ENCODE measurements at places on chromosomes 16 and 17.

DNA sequence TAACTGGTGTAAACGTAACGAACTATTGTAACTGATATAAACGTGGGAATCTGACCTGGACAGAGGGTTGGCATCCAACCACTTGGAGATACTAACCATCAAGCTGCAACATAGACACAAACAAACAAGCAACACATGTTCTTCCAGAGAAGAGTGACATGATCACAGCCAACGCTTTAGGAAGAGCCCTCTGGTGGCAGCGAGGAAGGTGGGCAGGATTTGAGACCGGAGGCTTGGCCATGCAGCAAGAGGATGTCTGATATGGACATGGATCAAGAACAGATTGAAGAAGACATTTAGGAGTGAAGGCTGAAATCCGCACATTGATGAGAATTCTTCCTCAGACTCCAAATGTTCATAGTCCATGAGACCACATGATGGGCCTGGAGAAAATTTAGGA lies 40.3 kb upstream of the TNRC6A start:
- peak; percentile 36 for DNase-seq

- DNase-seq, result no peak
Measured at GRCh38 chr17:73829676-73830280, 185.5 kb upstream of the SDK2 start.

DNA sequence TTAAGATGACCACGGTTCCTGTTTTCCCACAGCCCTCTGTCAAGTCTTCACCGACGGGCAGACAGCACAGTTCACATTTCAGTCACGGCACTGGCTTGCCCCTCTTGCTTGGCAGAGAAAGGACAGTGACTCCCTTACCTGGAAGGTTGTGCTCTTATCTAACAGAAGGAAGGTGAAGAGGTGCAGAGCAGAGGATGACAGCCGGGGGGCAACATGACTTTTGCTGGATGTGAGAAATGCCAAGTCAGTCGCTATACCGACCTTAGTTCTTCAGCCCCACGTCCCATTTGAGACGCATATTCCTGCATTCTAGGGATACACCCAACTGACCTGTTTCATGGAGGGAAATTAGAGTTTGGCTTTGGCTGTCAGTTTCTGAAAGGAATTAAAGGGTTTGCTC lies 492.3 kb downstream of the NPIPA7 start:
- no peak for DNase-seq

DNA sequence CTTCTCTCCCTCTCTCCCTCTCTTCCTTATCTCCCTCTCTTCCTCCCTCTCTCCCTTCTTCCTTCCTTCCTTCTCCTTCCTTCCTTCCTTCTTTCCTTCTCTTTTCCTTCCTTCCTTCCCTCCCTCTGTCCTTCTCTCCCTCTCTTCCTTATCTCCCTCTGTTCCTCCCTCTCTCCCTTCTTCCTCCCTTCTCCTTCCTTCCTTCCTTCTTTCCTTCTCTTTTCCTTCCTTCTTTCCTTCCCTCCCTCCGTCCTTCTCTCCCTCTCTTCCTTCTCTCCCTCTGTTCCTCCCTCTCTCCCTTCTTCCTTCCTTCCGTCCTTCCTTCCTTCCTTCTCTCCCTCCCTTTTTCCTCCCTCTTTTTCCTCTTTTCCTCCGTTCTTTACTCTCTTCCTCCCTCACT lies 38.6 kb downstream of the HS3ST4 start:
- DNase-seq, result no peak

GRCh38 chr16:83300326-83300725 lies 507.5 kb upstream of the HSBP1 start:
- DNase-seq, result no peak

DNA sequence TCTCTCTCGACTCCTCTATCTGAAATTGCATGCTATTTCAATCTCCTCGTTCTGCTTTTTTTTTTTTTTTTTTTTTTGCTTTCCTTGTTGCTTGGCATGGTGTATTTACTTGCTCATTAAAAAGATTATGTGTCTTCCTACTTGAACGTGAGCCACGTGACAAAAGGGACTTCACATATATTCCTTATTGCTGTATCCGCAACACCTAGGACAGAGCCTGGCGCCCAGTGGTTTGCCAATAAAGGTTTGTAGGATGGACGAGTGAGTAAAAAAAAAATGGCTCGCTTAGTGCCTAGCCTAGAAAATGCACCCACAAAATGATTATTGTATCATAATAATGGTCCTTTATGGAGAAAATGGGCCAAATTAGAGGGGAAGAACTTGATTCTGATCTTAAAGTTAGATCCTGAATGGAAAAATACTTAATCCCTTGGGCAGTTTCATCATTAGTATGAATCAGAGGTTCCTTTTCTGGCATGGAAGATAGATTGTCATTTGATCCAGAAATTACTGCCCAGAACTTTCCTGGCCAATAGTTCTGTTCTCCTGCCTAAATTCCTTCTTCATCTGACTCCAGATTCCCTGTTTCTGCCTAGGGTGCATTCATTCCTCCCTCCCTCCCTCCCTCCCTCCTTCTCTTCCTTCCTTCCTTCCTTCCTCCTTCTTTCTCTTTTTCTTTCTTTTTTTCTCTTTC lies 13.6 kb upstream of the TMEM220 start:
- DNase-seq, result no peak

- DNase-seq, result peak; percentile 31
Measured at GRCh38 chr17:7883781-7884386, 4.7 kb upstream of the CHD3 start.

- peak; percentile 66 for DNase-seq
Measured at GRCh38 chr16:89909777-89910716, 8.6 kb upstream of the MC1R start.

GRCh38 chr16:12398029-12398682 lies 405.5 kb downstream of the CPPED1 start:
- DNase-seq, result no peak

DNA sequence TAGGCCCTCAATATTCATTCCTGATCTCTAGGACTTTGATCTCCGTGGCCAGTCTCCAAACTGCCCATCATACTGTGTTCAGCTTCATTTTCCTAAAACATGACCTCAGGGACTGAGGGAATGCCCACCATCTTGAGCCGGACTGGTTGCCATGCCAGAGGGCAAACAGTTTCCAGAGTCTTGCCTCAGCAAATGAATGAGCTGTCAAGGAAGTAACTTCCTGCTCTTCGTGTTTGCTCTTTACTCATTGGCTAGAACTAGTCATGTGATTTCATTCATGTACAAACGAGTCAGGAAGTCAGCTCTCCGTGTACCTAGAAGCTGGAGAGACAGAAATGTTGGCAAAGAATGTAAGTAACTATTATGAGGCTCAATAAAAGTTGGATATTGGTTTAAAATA lies 50.2 kb downstream of the ANKFN1 start:
- no peak for DNase-seq

- DNase-seq, result peak; percentile 70
Measured at GRCh38 chr17:57481910-57482391, 225.6 kb downstream of the MSI2 start.

DNA sequence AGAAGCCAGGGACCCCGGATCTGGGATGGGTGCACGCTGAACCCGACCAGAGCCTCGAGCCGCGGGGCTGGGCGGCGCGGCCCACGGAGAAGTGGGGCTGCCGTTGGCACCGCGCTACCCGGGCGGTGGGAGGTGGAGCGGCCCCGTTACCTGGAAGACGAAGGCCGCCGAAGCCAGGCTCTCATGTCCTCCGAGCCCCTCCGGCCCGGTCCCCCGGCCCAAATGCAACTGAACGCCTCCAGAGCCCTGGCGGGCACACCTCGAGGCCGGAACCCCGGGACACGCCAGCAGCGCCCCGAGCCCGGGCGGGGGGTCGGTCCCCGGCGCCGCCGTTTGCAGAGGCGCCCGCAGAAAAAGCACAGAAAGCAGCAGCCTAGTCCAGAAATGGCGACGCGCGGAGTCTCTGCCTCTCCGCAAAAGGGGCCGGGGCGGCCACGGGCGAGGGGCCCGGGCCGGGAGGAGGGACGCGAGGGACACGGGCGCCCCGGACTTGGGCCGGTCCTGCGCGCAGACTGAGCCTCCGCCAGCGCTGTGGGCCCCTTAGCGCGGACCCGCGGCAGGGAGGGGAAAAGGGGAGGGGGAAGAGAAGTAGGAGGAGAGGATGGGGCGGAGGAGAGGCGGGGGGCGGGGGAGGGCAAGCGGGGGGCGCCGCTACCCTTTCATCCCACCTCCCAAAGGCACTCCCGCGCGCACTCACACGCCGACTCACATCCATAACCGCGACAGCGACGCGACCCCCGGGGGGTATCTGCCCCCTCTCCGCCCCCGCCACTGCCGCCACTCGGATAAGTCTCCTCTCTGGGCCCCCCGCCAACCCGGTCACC lies 1.4 kb downstream of the AXIN2 start:
- DNase-seq, result no peak

GRCh38 chr17:28053725-28054124 lies 11.2 kb downstream of the NLK start:
- no peak for DNase-seq

GRCh38 chr17:11178581-11178980 lies 62.4 kb upstream of the SHISA6 start:
- no peak for DNase-seq

DNA sequence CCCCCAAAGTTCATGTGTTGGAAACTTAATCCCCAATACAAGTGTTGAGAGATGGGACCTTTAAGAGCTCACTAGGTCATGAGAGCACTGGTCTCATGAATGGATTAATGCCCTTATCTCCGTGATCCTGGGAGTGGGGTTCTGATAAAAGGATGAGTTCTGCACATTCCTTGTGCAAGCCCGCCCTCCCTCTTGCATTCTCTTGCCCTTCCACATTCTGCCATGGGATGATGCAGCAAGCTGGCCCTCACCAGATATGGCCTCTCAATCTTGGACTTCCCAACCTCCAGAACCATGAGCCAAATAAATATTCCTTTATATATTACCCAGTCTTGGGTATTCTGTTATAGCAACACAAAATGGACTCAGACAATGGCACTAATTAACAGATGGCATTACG lies 14.1 kb downstream of the GLG1 start:
- DNase-seq, result no peak

GRCh38 chr16:11050944-11051343 lies 106.6 kb downstream of the CLEC16A start:
- DNase-seq, result no peak

DNA sequence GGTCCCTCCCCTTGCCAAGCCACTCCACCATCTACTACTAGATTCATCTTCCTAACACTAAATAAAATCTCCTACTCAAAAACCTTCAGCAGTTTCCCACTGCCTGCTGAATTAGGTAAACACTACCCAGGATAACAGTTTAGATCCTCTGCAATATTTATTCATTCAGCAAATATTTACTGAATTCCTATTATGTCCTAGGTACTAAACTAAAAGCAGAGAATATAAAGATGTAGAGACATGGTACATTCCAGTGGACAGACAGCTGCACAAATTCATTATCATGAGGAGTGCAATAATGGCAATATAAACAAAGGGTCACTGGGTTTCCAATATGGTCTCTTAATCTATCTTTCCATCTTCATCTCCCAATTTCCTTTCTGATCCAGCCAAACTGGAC lies 30.7 kb upstream of the HOXB13 start:
- no peak for DNase-seq

DNA sequence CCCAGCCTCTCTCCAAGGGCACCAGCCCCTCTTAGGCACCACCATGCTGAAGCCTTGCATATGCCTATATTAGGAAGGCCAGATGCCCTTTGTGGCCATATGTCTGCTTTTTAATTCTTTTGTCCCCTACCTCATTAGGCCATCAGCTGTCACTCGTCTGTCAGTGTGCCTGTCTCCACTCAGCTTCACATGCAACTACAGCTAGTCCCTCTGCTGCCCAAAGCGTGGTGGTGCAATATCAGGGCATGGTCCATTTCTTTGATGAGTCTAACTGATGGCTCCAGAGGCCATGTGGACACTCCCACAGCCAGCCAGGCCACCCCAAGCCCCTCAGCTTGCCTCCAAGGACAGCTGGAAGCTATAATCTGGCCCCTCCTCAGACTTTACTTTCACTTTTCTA lies 36.3 kb downstream of the MYO18A start:
- peak; percentile 54 for DNase-seq

DNA sequence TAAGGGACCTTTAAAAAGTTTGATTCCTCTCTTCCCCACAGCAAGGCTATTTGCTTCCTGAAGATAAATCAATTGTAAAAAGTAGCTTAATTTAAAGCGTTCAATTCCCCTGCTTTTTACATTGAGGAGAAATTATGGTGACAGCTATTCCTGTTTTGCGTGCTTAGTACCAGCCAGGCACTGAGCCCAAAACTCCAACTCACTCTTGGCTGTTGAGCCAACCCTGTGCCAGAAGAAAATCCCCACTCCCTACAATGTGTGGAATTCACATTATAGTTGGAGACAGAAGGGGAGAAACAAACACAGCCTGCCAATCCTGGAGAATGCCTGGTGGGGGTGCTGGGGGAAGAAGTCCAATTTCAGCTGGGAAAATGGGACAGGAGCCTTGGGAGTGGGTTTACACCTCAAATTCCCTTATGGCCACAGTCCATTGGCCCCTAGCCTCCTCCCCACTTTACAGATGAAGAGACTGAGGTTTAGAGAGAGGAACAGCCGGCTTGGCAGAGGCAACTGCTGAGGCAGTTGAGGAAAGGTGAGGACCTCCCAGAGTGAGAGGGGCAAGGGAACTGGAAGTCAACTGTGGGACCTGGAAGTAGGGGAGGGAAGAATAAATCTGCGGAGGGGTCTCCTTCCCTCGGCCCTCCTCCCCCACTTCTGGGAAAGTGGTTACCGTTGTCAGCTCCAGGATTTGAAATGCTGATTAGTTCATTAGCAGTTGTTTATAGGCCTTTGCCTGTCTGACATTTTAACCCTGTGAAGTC lies 26.1 kb downstream of the CDH1 start:
- no peak for DNase-seq

Measured in erythroblast (primary cell).